ENCODE measurements at places on chromosomes 2 and 18. TPM values are rescaled to one million over a fixed set of nuclear protein-coding genes. Genes with fewer than 3 reads are reported as not detected.

Gene CCDC141
- total RNA-seq, result not detected

Gene SERPINB13
- not detected for total RNA-seq

DNA sequence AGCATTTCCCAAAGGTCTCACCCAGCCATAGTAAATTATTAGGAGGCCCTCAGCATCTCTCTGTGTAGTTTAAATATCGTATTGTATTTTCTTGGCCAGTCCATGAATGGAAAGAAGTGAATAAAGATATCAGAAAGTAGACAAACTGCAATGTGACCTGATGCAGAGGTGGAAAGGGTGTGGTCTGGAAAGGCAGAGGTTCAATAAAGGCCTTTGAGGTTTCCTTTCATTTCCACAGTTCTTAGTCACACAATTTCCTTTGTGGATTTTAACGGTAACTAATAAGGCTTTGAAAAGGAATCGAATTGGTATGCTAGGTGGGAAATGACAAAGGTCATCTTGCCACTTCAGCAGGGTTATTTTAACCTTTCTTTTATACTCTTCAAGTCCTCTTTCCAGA is 20.1 kb upstream of the WIPF1 start:
- DNase-seq, result no peak

DNA sequence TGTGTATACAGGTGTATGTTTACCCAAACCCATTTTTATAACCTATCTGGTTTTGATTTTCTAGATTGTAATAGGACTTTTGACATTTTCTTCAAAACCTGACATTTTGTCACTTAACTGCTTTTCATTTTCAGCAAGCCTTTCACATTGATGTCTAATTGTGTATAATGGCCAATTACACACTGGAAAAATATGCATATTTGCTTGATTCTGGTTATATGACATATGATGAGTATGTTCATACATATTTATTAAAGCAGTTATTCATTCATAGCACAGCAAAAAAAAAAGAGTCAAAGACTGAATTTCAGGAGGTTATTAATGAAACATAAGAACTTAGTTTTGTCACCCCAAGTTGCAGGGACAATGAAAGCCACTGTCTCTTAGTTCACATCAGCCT is 307.7 kb upstream of the TNP1 start:
- DNase-seq, result no peak

Gene PDE11A
- 0.36 TPM for total RNA-seq

GRCh38 chr2:74086021-74086420 is 61.7 kb downstream of the BOLA3 start:
- DNase-seq, result no peak

DNA sequence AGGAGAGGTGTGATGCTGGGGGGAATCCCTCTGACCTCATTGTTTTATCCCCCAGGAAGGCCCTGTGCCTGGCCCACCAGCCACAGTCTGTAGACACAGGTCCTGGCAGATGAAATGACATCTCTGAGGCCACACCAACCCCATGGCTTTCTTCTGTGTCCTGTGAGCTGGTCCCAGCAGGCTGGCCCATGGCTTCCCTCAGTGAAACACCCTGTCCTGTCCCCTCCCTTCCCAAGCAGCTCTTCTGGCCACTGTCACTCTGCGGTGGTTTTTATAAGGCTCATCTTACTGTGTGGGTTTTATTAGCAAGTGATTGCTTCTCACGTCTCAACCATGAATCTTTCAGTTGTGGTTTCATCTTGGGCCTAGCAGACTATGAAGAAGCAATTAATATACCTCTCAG is 102.8 kb upstream of the STPG4 start:
- DNase-seq, result no peak
